Neural progenitor cell (in vitro differentiated cells): ENCODE measurements at places on chromosomes 4 and X. TPM values are rescaled to one million over a fixed set of nuclear protein-coding genes. Genes with fewer than 3 reads are reported as not detected.

- H3K36me3 ChIP-seq: no peaks in the 10 kb centered on the region
- H3K4me3 ChIP-seq: no peak overlapping the region
- no peaks in the 10 kb centered on the region for H3K27me3 ChIP-seq
- no peak overlapping the region for H3K27ac ChIP-seq
Observed at GRCh38 chr4:142801966-142802365, 44.1 kb downstream of the INPP4B start.

DNA sequence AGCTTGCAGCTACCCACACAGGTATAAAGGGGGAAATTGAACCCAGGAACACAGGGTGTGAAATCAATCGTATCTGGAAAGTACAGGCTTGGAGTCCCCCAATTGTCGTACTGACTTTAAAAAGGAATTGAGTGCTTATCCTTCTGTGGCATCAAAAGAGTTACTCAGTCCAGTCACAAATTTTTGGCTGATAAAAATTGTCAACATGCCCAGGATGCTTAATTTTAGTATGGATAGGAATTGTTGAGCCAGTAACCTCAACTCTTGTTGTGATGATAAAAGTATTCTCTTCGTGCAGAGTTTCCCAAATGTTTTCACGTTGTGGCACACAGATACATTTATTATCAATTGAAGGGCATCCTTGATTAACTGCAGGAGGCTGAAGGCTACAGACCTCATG is 43.6 kb upstream of the FTHL17 start:
- H3K4me1 ChIP-seq: no peaks in the 10 kb centered on the region
- no peak for DNase-seq
- H3K4me3 ChIP-seq: no peak overlapping the region
- no peaks in the 10 kb centered on the region for H3K27me3 ChIP-seq

Gene WDR17
- total RNA-seq: 4.7 and 9.1 TPM in 2 replicates

Gene ARHGAP24
- total RNA-seq: 2.2 and 2.6 TPM in 2 replicates

GRCh38 chrX:19852014-19853005 is 35.1 kb downstream of the SH3KBP1 start:
- no peaks in the 10 kb centered on the region for H3K4me1 ChIP-seq
- no peaks in the 10 kb centered on the region for H3K36me3 ChIP-seq
- no peak for DNase-seq
- H3K27ac ChIP-seq: no peak overlapping the region
- no peaks in the 10 kb centered on the region for H3K27me3 ChIP-seq

- no peak overlapping the region for H3K4me3 ChIP-seq
- H3K36me3 ChIP-seq: no peaks in the 10 kb centered on the region
- no peak for DNase-seq
- no peaks in the 10 kb centered on the region for H3K4me1 ChIP-seq
- no peaks in the 10 kb centered on the region for H3K27me3 ChIP-seq
Observed at GRCh38 chr4:94802091-94802490, 44.3 kb downstream of the BMPR1B start.

Gene GPR119
- not detected in 2 replicates for total RNA-seq

- peaks cover 38% of the 10 kb centered on the region for H3K4me1 ChIP-seq
- H3K36me3 ChIP-seq: no peaks in the 10 kb centered on the region
- H3K27ac ChIP-seq: no peak overlapping the region
- no peak for DNase-seq
Observed at GRCh38 chrX:2398064-2398656, 102.6 kb downstream of the DHRSX start.

- peaks cover 12% of the 10 kb centered on the region for H3K4me1 ChIP-seq
- no peak overlapping the region for H3K4me3 ChIP-seq
- peak; percentile 9 for DNase-seq
- no peaks in the 10 kb centered on the region for H3K36me3 ChIP-seq
- H3K27ac ChIP-seq: no peak overlapping the region
Observed at GRCh38 chr4:65457011-65457410, 213.3 kb downstream of the EPHA5 start.

- peaks cover 6% of the 10 kb centered on the region for H3K4me1 ChIP-seq
- no peaks in the 10 kb centered on the region for H3K27me3 ChIP-seq
- H3K36me3 ChIP-seq: peaks cover 16% of the 10 kb centered on the region
- no peak overlapping the region for H3K27ac ChIP-seq
- DNase-seq: no peak
Observed at GRCh38 chr4:40099010-40099409, 42.4 kb downstream of the N4BP2 start.

DNA sequence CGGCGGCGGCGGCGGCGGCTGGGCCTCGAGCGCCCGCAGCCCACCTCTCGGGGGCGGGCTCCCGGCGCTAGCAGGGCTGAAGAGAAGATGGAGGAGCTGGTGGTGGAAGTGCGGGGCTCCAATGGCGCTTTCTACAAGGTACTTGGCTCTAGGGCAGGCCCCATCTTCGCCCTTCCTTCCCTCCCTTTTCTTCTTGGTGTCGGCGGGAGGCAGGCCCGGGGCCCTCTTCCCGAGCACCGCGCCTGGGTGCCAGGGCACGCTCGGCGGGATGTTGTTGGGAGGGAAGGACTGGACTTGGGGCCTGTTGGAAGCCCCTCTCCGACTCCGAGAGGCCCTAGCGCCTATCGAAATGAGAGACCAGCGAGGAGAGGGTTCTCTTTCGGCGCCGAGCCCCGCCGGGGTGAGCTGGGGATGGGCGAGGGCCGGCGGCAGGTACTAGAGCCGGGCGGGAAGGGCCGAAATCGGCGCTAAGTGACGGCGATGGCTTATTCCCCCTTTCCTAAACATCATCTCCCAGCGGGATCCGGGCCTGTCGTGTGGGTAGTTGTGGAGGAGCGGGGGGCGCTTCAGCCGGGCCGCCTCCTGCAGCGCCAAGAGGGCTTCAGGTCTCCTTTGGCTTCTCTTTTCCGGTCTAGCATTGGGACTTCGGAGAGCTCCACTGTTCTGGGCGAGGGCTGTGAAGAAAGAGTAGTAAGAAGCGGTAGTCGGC is 528 bp downstream of the FMR1 start:
- no peaks in the 10 kb centered on the region for H3K36me3 ChIP-seq
- DNase-seq: peak; percentile 53

Gene MAGEC1
- not detected in 2 replicates for total RNA-seq

GRCh38 chrX:53249408-53250042 is 24.5 kb upstream of the KDM5C start:
- no peaks in the 10 kb centered on the region for H3K36me3 ChIP-seq
- H3K4me1 ChIP-seq: peaks cover 10% of the 10 kb centered on the region
- no peak overlapping the region for H3K4me3 ChIP-seq
- no peak overlapping the region for H3K27ac ChIP-seq

DNA sequence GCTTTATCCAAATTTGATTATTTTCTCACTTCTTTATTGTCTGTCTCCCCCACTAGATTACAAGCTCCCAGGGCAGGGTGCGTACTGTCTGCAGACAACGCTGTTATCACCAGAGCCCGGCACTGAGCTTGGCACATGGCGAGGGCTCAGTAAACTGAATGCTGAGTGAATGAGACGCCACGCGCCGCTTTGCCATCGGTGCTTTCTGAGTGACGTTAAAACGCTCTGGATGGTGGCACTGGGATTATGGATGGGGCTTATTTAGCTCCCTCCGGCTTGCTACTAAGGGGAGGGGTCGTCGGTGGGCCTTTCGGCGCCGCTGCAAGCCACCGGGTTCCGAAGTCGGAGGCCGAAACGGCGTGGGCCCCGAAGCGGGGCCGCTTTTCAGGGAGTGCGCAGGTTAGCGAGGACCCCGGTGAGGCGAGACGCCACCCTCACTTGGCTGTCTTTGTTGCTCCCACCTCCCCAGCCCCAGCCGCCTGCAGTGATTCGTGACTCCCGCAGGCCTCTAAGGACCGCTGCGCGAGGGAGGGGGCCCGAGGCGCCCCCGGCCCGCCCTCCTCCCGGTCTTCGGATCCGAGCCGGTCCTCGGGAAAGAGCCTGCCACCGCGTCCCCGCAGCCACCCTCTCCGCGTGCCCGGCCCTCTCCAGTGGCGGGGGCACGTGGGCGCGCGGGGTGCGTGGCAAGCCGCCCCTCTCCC is 569 bp upstream of the FHL1 start:
- H3K4me3 ChIP-seq: peak overlapping the region; percentile 55
- no peaks in the 10 kb centered on the region for H3K36me3 ChIP-seq
- DNase-seq: peak; percentile 49

DNA sequence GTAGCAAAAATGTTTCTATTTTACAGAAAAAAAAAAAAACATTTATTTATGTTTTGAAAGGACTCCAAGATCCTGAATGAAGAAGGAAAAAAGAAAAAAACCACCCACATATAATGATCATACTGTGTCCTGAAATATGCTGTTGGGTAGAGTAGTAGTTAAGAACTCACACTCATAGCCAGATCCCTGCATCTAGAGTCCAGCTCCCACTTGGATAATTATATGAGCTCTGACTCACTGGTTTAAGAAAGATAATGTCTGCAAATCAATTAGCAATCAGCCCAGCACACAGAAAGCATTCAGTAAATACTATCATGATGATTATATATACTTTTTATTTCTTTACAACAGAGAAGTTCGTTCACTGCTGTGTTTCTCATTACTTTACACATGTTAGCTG is 46.7 kb upstream of the MXRA5 start:
- H3K27ac ChIP-seq: no peak overlapping the region
- H3K4me3 ChIP-seq: no peak overlapping the region
- H3K36me3 ChIP-seq: no peaks in the 10 kb centered on the region
- no peaks in the 10 kb centered on the region for H3K27me3 ChIP-seq
- H3K4me1 ChIP-seq: no peaks in the 10 kb centered on the region
- no peak for DNase-seq

GRCh38 chr4:154009788-154010187 is 220.9 kb upstream of the SFRP2 start:
- DNase-seq: no peak
- H3K27me3 ChIP-seq: no peaks in the 10 kb centered on the region
- H3K4me3 ChIP-seq: no peak overlapping the region
- no peak overlapping the region for H3K27ac ChIP-seq
- peaks cover 9% of the 10 kb centered on the region for H3K4me1 ChIP-seq

GRCh38 chr4:158811704-158812103 is 42.9 kb downstream of the FNIP2 start:
- H3K4me3 ChIP-seq: no peak overlapping the region
- no peak overlapping the region for H3K27ac ChIP-seq
- no peaks in the 10 kb centered on the region for H3K4me1 ChIP-seq
- H3K36me3 ChIP-seq: no peaks in the 10 kb centered on the region
- DNase-seq: no peak

DNA sequence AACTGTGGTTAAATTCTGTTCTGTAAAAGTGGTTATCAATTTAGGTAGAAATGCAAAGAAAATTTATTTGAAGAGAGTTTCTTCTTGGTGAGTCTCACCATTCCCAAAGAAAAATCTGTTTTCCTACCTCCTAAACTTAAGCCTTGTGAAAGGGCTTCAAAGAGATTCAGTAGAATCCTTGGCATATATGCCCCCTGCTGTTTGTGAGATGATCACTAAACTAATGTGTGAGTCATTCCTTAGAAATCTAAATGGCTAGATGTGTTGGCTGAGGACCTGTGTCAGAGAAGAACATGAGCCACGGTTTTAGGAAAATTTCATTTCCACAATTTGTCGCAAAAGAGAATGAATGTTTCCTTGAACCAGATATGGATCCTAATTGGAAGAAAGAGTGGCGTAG is 260.9 kb downstream of the SLC7A11 start:
- H3K27ac ChIP-seq: no peak overlapping the region
- no peak for DNase-seq
- H3K27me3 ChIP-seq: no peaks in the 10 kb centered on the region
- no peaks in the 10 kb centered on the region for H3K4me1 ChIP-seq

Gene DLG3
- 68.0 and 90.5 TPM in 2 replicates for total RNA-seq

Gene C1QTNF7
- not detected in 2 replicates for total RNA-seq

DNA sequence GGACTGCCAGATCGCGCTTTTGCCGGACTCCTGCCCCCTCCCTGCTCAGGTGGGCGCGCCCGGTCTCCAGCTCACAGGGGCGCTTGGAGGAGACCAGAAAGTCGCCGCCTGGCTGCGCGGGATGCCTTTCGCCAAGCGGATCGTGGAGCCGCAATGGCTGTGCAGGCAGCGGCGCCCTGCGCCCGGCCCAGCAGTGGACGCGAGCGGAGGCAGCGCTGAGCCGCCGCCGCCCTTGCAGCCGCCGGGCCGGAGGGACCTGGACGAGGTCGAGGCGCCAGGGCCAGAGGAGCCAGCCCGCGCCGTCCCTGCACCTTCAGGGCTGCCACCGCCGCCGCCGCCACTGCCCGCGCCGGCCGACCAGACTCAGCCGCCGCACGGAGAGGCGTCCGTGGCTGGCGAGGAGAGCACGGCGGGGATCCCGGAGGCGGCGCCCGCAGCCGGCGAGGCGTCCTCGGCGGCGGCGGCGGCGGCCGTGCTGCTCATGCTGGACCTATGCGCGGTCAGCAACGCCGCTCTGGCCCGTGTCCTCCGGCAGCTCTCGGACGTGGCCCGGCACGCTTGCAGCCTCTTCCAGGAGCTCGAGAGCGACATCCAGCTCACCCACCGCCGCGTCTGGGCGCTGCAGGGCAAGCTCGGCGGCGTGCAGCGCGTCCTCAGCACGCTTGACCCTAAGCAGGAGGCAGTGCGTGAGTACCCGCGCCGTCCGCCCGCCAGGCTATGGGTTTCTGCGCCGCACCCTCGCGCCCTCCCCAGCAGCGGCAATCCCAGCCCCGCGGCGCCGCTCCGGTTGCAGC is 834 bp downstream of the NHS start:
- peaks cover 33% of the 10 kb centered on the region for H3K27me3 ChIP-seq
- H3K4me1 ChIP-seq: peaks cover 5% of the 10 kb centered on the region
- no peak overlapping the region for H3K27ac ChIP-seq
- H3K36me3 ChIP-seq: no peaks in the 10 kb centered on the region
- DNase-seq: peak; percentile 62
- peak overlapping the region; percentile 64 for H3K4me3 ChIP-seq

- no peak overlapping the region for H3K4me3 ChIP-seq
- H3K27ac ChIP-seq: no peak overlapping the region
- H3K4me1 ChIP-seq: peaks cover 37% of the 10 kb centered on the region
- no peaks in the 10 kb centered on the region for H3K36me3 ChIP-seq
- no peaks in the 10 kb centered on the region for H3K27me3 ChIP-seq
- DNase-seq: no peak
Observed at GRCh38 chr4:140084385-140084784, 69.6 kb downstream of the MAML3 start.

- H3K4me1 ChIP-seq: no peaks in the 10 kb centered on the region
- H3K4me3 ChIP-seq: no peak overlapping the region
- H3K27ac ChIP-seq: no peak overlapping the region
Observed at GRCh38 chrX:150649096-150649870, 43.9 kb upstream of the MTMR1 start.

- no peak overlapping the region for H3K27ac ChIP-seq
- H3K27me3 ChIP-seq: no peaks in the 10 kb centered on the region
- no peaks in the 10 kb centered on the region for H3K36me3 ChIP-seq
- DNase-seq: no peak
- H3K4me1 ChIP-seq: no peaks in the 10 kb centered on the region
Observed at GRCh38 chr4:122636697-122637096, 15.8 kb upstream of the IL21 start.

Gene CXorf49
- not detected in 2 replicates for total RNA-seq

Gene OPRPN
- not detected in 2 replicates for total RNA-seq

GRCh38 chrX:40143001-40143400 is 45.2 kb upstream of the BCOR start:
- DNase-seq: peak; percentile 58
- no peaks in the 10 kb centered on the region for H3K36me3 ChIP-seq
- peaks cover 65% of the 10 kb centered on the region for H3K27me3 ChIP-seq
- peaks cover 40% of the 10 kb centered on the region for H3K4me1 ChIP-seq
